ENCODE measurements at places on chromosomes 2 and 18. TPM values are rescaled to one million over a fixed set of nuclear protein-coding genes. Genes with fewer than 3 reads are reported as not detected.

PID1 gene
- total RNA-seq = 0.69 TPM

SCN9A gene
- total RNA-seq = 2.1 TPM

B3GNT7 gene
- total RNA-seq = 10.7 TPM

CCDC85A gene
- total RNA-seq = 0.07 TPM

LONRF2 gene
- 0.43 TPM for total RNA-seq

Measured in epithelial cell of proximal tubule (primary cell).